Activated CD4-positive, alpha-beta memory T cell treated with anti-CD3 and anti-CD28 coated beads for 36 hours (primary cell): ENCODE measurements at places on chromosomes 12 and 14. TPM values are rescaled to one million over a fixed set of nuclear protein-coding genes. Genes with fewer than 3 reads are reported as not detected.
A peak's percentile ranks its signal among the peaks of the same experiment; 100 is the strongest.

DNA sequence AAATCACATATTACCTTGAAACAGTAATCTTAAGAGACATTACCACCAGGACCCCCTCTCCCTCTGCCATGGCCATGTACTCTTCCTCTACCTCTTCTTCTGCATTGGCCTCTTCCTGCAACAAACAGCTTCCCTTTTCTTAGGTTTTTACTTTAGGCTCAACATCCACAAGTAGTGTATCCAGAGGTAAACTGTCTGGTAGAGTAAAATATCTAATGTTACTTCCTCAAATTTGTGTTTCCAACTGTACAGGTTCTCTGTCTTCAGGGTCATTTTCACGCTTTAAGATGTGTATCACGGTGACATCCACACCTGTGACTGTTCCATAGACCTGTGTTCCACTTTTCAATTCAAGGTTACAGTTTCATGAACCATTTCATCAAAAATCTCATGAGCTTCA lies 13.4 kb downstream of the CDK17 start:
- no peak for DNase-seq
- H3K4me3 ChIP-seq = no peak overlapping the region

GRCh38 chr12:53652366-53652765 lies 23.5 kb downstream of the ATP5MC2 start:
- no peak for DNase-seq
- H3K4me3 ChIP-seq = no peak overlapping the region
- H3K27ac ChIP-seq = no peak overlapping the region
- no peaks in the 10 kb centered on the region for H3K4me1 ChIP-seq

PTPRO gene
- total RNA-seq = 0.14 TPM

SSTR1 gene
- not detected for total RNA-seq

SLCO1B3 gene
- not detected for total RNA-seq

DNA sequence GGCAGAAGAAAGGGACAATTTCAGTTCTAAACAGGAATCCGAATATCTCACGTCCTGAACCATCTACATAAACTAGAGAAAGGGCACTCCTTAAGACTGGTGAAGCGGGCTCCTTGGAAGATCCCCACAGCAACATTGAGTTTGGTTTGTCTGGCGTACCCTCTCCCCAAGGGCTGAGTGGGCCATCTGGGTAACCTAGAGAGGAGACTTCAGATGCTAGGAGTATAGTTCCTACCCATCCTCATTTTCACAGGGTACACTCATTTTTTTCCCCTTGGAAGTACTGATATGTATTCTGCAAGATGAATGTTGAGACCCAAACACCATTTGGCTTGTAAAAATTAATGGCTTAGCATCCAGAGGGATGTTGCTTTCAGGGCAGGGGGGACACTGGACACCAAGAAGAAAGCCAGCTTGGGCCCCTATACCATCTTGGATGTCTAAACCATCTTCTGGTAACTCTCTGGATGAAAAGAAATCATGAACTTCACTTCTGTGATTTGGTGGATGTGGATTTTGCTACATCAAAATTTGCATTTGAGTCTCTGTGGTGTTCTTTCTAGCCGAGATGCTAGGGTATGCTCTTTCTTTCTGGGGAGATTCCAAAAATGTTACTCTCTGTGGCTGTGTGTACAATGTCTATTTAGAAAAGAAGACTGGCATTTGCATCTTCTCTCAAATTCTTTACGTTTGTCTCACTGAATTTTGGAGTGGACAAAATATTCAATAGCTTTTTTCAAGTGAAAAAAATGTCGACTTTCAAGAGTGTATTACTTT lies 97.7 kb downstream of the ETV6 start:
- peaks cover 13% of the 10 kb centered on the region for H3K36me3 ChIP-seq
- no peak overlapping the region for H3K27ac ChIP-seq
- DNase-seq = no peak
- no peaks in the 10 kb centered on the region for H3K27me3 ChIP-seq

DNA sequence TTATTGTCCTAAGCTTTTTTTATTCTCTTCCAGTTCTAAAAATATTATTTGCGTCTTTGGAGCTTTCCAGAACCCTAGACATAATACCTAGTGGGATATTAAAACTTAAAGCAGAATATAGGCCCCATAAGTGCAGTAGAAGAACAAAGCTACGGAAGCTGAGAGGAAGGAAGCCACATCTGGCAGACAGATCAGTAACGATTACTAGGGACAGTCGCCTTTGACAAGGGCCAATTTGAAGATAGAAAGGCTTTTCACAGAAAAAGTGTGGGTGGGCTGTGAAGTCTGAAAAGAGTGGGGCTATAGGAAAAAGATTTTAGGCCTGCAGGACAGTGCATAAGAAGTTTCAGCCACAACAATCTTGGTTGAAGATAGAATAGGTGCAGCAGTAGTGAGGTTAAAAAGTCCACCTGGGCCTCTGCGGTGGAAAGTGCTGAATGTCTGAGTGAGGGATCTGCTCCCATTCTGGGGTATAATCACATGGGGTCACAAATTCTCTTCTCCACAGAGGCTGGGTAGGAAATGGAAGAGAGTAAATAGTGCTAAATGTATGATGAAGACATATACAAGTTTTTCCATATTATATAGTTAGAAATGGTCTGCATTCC lies 114.5 kb downstream of the CMAS start:
- no peaks in the 10 kb centered on the region for H3K27me3 ChIP-seq
- H3K36me3 ChIP-seq = no peaks in the 10 kb centered on the region
- peaks cover 39% of the 10 kb centered on the region for H3K4me1 ChIP-seq
- no peak overlapping the region for H3K4me3 ChIP-seq
- peak overlapping the region; percentile 51 for H3K27ac ChIP-seq
- DNase-seq = peak; percentile 13

DNA sequence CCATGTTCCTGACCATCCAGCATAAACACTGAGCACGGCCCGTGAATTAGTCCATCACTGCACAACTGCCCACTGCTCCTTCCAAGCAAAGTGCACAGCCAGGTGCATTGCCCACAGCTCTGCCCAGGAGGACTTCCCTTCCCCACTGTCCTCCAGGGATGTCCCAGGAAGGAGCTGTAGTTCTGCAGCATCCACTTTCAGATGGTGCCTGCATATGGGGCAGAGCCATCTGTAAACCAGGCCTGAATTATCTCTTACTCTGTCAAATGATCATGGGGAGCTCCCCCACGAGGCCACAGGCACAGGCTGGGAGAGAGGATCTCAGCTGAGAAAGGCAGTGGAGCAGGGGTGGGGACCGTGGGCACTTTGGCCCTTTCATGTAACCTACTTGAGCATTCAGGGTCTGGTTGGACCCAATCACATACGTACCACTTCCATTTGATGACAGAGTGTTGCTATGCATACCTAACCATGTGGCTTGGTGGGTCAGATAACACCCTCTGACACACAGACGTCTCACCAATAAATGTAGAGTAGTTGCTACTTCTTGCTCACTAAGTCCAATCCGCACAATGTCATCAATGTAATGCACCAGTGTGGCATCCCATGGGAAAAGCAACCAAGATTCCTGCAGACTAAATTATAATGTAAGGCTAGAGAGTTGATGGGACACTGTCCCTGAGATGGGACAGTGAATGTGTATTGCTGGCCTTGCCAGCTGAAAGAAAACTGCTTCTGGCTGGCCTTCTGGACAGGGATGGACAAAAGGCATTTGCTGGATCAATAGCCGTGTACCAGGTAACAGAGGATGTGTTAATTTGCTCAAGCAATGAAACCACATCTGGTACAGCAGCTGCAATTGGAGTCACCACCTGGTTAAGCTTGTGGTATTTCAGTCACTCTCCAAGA lies 113.8 kb upstream of the C14orf180 start:
- DNase-seq = no peak
- H3K4me1 ChIP-seq = peaks cover 6% of the 10 kb centered on the region
- no peak overlapping the region for H3K4me3 ChIP-seq
- H3K27me3 ChIP-seq = peaks cover 18% of the 10 kb centered on the region
- H3K27ac ChIP-seq = no peak overlapping the region

- H3K27me3 ChIP-seq = no peaks in the 10 kb centered on the region
- H3K36me3 ChIP-seq = no peaks in the 10 kb centered on the region
- no peak overlapping the region for H3K4me3 ChIP-seq
- no peaks in the 10 kb centered on the region for H3K4me1 ChIP-seq
- DNase-seq = no peak
Measured at GRCh38 chr12:88643685-88644084, 63.4 kb upstream of the KITLG start.
